Stimulated activated CD8-positive, alpha-beta memory T cell treated with anti-CD3 and anti-CD28 coated beads, Interleukin-15, amount 100 ng/mL, for 4 hours (primary cell): ENCODE measurements at places on chromosomes 7 and 10.

DNA sequence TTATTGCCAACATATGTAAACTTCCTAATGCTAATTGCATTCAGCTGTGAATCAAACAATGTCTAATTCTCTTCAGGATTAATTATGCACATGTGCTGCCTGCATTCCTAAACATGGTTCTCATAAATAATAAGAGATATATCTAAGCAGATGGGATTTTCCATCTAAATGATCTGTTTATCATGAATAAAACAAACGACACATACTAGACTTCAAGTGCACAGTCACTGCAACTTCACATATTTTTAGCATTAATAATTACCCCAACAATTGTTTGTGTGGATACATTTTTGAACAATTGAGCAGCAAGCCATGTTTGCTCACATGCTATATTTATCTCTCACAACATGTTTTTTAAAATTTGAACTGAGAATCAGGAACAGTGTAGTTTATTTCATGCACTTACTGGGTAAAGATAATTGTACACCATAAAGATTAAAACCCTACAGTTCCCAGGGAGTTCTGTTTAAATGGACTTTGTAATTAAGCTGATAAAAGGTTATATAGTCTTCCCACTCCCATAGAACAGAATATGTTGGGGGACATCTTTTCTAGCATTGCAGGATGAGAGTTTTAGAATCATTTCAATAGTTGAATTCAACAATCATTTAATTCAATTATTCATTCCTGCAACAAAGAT is 378.5 kb downstream of the MDFIC start:
- no peak for DNase-seq

DNA sequence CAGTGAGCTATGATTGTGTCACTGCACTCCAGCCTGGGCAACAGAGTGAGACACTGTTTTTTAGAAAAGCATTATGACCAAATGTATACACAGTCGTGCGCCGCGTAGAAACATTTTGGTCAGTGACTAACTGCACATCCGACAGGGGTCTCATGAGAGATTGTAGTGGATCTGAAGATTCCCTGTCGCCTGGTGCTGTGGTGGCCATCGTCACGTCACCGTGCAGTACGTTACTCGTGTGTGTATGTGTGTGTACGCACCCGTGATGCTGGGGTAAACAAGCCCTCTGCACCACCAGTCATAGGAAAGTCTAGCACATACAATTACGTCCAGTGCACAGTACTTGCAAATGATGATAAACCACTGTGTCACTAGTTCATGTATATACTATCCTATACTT is 109.4 kb downstream of the ELFN1 start:
- no peak for DNase-seq

DNA sequence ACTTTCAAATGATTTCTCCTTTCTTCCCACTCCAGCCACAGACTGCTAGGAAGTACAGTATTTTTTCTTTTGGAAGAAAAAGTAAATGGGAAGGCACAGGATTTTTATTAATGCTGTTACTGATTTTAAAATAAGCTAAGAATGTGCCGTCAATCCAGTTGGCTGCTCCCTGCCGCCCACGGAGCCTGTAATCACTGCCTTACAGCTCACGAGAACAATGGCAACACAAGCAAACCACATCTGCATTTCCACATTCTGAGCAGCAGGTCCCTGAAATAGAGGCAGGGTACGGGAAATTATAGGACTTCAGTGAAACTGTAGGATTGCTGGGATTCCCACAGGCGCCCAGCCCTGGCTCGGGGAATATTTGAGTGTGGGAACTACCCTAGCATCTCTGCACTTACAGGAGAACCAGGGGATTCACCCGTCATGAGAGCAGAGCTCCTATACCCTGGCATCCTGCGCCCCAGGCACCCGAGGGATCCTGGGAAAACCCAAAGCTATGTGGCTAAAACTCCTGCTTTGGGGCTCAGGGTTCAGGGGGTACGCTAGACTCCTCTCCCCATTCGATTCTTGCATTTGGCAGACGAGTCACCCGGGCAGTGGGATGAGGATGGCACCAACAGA is 72.9 kb upstream of the TNS3 start:
- DNase-seq: no peak

- no peak for DNase-seq
These were observed 64.5 kb downstream of the PDIA4 start for GRCh38 chr7:148963583-148964482.

DNA sequence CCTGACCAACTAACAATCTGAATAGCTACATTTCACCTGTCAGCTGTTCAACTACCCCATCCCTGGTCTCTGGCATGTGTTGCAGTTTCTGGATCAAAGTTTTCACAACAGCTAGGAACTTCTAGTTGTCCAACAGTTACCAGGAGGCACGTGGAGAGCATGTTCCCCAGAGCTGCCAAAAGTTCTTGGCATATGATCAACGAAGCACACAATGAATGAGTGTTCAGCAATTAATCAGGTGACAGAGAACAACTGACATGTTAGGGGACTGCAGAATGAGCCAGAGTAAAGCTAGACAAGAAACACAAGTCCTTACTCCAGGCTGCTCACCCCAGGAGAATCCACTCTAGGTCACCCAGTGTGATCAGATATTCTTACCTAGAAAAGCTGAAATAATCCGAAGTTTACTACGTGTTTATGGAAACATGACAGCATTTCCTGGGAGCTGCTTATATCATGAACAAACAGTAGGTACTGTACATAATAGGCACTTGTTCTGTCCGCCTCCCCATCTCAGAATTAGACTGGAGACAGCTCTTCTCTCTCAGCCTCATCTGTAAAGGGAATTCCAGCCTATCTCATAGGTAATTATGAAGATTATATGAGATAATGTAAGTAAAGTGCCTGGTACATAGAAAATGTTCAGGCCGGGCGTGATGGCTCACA is 50.6 kb downstream of the ZNF438 start:
- DNase-seq: no peak

DNA sequence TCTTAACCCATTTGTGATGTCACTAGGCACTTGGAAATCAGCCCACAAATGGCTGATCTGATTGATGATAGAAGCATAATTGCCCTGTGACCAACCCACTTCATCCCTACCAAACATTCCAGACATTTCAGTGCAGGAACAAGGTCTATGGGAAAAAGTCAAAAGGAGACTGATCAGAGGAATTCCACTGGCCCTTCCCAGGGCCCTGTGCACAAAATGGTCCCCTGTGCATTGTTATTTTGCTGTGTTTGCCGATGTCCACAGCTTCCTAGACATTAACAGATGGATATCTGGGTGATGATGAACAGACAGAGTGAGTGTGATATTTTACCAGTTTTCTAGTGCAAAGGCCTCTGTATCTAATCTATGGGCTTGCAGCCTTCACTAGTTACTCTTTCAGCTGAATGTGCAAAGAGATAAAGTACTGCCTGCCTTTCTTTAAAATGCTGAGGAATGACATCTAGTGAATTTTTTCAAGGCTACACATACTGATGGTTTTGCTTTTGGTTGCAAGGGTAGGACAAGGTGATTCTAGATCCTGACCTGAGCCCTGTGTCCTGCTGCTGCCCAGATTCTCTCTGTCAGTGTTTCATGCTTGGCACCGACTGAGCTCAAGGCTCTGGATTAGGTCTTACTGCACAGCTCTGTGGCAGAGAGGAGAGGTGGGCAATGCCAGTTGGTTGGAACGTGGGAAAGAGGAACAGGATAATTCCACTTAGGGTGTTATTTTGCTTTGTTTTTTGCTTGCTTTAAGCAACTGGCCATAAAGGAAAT is 55.4 kb downstream of the CALD1 start:
- DNase-seq: no peak

DNA sequence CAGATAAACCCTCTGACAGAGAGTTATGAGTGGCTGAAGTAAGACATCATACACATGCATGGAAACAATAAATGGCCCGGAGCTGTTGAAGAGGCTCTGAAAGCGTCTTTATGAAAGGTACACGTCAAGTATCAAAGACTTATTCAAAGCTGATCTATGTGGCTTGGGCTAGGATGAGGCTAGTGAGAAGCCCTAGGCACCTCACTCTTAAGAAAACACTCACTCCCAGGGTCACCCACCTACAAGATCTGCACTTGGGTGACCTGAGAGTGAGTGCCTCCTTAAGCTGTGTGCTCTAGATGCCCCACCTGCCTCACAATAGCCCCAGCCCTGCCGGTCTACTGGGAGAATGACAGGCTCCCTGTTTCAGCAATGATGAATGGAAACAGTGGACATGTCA is 1.1 kb upstream of the GIMAP1 start:
- no peak for DNase-seq

DNA sequence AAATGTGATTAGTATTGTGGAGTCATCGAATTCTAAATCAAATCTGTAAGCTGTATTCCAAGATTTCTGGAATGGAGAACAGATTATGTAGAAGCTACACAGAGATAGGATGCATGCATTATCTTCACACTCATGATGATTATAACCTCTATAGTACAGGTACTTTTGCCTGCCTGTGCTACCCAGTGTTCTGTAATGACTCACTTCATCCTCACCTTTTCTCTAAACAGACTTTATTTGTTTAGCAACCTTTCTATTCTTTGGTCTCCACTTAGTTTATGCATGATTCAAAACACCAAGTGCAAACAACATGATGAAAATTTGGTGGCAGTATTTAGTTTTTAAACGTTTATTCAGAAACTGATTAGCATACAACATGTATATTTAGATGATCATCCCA is 68.4 kb upstream of the PRPS1L1 start:
- DNase-seq: no peak

DNA sequence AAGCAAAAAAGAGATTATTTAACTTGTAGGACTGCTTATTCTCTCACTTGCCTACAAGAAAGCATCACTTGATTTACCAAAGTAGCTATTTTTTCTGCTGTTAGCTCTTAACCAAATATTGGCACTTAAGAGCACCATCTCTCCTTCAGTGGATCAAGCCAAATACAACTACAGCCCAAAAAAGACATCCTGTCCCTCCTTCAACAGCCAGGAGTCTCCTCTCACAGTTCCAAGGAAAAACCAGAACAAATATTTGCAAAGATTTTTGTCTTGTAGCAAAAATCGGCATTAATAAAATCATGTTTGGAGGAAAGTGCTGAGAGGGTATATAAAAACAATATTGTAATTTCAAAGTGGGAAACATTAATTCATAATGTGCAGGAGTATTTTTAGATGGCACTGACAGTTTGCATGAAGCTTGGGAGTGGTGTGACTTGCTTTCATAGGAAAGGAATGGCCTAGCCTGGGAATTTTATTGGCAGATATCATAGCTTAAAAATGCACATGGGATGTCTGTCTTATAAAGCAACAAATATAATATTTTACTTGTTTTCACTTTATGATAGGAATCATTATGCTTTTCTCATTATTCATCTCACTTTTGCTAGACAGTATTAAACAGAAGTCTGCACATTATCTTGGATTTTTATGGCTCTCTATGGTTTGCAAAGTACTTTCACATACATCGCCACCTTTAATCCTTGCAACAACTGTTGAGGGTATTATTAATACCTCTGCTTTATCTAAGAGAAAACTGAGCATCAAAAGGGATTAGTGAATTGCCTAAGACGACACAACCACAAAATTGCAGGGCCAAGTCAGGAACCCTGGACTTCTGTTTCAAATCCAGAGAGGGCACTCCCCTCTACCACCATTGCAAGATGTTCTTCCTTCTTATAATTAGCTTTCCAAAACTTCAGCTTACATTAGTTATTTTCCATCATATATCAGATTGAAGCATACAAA is 103.5 kb downstream of the AGMO start:
- no peak for DNase-seq

DNA sequence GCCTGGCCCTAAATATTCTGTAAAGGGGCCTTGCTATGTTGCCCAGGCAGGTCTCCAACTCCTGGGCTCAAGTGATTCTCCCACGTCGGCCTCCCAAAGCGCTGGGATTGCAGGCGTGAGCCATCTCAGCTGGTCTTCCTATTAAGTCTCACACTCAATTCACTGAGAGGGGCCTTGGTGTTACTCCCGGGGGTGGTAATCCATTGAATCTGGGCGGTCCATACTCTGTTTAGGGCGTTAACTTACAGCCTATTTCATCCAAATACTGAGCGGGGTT is 665 bp upstream of the SRRT start:
- no peak for DNase-seq

DNA sequence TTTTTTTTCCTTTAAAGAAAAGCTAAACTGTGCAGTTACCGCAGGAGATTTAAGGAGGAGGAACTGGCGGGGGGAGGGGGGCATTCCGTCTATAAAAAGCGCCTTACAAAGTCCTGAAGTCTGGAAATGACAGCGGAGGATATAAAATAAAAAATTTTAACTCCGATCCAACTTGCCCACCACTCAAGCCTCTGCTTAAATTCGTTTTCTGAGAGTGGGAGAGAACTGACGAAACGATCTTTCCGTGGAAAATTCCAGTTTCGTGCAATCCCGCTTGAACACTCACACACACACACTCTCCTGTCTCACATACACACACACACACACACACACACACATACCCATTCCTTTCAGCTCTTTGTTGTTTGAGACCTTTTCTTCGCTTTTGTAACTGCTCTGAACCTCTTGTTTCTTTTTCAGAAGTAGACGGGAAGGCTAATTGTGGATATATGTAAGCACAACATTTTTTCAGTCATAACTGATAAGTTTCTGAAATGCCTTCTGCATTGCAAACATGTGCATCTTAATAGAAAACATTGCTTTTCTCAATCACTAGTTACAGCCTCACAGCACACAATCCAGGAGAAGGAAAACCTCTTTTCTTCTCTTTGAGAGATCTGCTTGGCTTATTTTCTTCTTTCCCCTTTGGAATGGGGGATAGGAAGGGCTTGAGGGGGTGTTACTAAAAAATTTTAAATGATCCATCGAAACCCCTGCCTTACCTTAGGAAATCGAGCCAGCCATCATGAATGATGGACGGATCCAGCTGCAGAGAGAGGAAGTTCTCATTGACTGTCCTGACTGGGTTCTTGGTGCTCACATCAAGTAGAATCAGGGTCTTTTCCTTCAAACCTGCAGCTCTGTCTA is 628 bp downstream of the HPSE2 start:
- DNase-seq: no peak

- DNase-seq: no peak
These were observed 87.5 kb downstream of the VOPP1 start for GRCh38 chr7:55484834-55485233.

- DNase-seq: no peak
These were observed 139.5 kb downstream of the ST7 start for GRCh38 chr7:117092785-117093184.

GRCh38 chr10:103652599-103653281 is 159.2 kb downstream of the NEURL1 start:
- no peak for DNase-seq
